ENCODE measurements at places on chromosomes 4 and X.

- no peak for DNase-seq
Observed at GRCh38 chr4:76442807-76443206, 7.8 kb downstream of the SHROOM3 start.

DNA sequence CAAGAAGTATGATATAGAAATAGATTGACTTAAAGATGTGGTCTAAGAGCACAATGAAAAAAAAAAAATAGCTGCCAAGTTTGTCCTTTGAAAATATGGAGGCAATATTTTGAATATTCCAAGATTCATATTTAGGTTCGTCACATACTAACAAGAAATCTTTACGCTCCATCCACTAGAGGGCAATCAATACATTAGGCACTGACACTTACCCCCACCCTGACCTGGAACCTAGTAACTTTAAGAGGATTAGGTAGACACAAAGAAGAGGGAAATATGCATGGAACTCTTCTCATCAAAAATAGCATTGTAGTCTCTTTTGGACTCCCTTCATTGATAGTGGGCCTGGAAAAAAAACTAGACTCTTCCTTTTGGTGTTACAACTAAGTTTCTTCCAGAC, 1108.1 kb downstream of the PCDH19 start:
- DNase-seq: no peak

GRCh38 chrX:15434205-15434604, 50.0 kb upstream of the VEGFD start:
- no peak for DNase-seq

DNA sequence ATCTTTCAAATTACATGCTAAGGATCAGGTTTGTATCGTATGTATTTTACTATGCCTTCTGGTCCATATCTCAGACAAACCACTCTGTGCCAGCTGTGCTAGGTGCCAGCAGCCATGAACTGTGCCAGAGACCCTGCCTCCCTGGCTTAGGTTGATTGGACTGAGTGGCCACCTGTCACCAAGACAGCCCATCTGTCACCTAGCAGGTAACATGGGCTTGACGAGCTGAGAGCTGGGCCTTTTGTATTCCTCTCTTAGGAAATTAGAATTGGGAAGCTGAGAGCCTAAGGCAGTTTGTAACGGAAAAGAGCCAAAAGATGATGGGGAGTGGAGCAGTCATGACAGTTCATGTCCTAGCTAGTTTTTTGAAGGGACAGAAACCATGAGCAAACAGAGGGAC, 42.5 kb downstream of the TMEM164 start:
- DNase-seq: no peak

DNA sequence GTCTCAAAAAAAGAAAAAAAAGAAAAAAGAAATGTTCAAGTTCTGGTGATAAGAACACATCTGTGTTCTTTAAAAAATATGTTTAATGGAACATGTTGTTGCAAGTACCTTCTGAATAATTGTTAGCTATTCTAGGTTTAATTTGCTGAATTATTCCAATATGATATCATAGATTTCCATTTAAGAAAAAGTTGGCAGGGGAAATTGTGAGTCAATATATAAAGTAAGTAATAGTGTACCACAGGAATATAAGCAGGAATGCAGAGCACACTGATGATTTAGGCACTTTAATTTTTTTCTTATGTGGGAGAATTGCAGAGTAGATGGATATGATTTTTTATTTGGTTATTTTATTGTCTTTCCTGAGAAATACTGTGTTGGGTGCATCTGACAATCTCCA, 190.7 kb downstream of the RPA4 start:
- DNase-seq: peak; percentile 13

DNA sequence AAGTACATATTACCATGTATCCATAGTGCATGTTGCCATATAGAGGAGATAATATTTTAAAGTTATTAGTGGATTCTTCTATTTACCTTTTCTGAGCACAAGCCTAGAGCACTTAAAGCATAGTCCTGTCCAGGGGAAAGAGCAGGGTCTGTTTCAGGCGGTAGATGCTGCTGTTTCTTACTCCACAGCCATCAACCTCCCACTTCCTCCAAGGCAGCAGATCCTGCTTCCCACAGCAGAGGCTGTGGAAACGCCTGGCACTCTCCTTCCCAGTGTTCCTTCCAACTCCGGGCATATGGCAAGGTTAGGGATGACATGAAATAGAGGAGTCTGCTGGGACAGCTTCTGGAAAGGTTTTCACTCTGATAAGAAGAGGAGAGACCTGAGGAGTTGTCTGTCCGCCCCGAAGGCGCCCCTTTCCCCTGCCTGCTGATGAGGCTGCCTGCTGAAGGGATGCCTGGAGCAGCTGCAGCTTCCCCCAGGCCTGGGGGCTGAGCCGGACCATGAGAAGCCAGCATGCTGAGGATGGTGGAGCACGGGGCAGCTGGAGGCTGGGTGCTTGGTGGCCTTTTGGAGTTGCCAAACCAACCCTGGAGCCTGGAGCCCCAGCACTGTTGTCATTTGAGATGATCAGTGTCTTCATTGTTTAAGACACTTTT, 43.9 kb upstream of the SLC25A4 start:
- no peak for DNase-seq

- DNase-seq: no peak
Observed at GRCh38 chr4:179467878-179468277, 2025.6 kb upstream of the AGA start.

DNA sequence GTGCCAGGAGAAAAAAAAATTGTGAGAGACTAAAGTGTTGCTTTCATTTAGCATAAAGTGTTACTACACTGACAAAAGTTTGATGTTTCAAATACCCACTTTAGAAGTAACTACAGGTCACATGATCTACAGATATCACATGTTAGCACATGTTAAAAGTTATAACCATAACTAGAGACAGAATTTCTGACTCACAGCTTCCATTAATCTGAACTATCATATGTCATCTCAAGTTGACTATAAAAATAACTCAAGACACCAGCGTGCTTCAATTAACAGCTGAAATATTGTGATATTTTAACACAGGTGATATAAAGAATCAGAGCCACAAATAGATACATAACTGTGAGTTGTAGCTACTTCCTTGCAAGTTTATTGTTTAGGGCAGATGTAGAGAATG, 591.5 kb upstream of the PITX2 start:
- DNase-seq: no peak

GRCh38 chrX:9665113-9665512, 100.5 kb downstream of the GPR143 start:
- DNase-seq: no peak

DNA sequence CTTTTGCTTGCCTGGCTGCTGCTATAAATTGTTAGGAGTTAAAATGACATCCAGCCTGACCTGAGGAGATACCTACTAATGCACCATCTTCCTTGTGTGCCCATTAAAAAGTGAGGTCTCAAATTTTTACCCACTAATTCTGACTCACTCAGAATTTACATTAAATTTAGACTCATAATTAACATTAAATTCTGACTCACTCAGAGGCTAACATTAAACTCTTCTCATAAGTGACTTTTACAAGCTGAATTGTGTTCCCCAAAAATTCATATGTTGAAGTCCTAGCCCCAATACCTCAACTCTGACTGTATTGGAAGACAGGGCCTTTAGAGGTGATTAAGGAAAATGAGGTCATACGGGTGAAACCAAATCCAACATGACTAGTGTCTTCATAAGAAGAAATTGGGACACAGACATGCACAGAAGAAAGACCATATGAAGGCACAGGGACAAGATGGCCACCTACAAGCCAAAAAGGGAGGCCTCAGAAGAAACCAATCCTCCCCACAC, 11.8 kb downstream of the CASP6 start:
- no peak for DNase-seq

DNA sequence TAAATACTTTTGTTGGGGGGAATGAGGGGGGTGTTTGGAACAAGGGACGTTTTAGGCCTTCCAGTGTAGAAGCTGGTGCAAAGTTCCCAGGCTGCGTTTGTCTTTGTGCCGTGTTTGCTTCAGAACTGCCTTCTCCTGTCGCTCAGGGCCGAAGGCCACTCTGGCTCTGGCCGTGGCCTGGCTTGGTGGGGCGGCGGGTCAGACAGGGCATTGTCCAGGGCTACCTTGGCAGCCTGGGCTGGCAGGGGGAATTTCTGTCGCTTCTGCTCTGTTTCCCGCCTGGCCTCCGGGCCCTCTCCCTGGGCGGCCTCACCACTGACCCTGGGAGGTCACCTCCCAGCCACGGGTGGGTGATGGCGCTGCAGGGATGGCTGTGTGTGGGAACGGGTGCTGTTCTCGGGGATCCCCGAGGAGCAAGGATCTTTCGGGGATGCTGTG, 140.0 kb downstream of the COL4A6 start:
- DNase-seq: no peak

DNA sequence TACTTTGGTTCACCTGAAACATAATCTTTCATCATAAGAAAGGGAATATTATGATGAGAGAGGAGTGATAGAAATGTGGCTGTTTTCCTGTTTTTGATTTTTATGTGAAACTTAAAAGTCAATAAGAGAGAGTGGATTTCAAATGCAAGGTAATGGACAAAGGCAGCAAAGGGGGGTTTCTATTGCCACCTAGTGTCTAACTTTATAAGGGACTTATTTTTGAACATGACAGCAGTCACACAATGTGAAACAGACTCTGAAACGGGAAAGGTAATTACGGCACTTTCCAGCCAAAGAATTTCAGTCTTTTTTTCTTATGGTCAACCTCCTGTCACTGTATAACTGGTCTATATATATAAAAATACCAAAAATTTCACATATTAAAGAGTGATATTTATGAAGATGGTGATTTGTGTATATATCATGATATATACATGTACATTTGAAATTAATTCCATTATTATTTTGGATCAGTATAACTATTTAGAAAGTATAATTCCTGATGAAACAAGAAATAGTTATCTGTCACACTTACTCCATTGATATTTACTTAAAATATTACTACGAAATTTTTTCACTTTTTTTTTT, 127.1 kb downstream of the FBXO8 start:
- DNase-seq: no peak

- DNase-seq: no peak
Observed at GRCh38 chr4:139123910-139124309, 53.1 kb downstream of the ELF2 start.

DNA sequence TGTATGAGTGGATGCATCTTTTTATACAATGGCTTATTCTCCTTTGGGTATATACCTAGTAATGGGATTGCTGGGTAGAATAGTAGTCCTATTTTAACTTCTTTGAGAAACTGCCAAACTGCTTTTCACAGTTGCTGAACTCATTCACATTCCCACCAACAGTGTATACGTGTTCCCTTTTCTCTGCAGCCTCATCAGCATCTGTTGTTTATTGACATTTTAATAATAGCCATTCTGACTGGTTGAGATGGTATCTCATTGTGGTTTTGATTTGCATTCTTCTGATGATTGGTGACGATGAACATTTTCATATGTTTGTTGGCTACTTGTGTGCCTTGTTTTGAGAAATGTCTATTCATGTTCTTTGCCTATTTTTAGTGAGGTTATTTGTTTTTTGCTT, 687.0 kb upstream of the EPHA5 start:
- peak; percentile 65 for DNase-seq

- no peak for DNase-seq
Observed at GRCh38 chr4:3663791-3664190, 102.4 kb upstream of the ADRA2C start.

DNA sequence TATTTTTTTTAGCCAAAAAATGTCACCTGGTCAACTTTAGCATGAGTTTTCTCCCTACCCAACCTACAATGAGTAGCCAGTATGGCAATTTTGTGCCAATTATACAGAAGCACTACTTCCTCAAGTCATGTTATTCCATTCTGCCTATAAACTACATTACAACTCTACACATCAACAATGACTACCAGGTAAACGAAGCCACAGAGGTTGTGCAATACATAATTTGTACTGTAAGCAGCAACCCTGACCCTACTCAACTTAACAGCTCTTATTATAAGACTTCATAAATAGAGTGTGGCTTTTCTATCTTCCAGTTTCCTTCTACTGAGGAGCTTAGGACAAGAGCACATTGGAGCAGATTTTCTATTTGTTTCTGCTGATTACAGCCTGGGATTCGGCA, 160.5 kb downstream of the HS3ST1 start:
- no peak for DNase-seq

GRCh38 chrX:134659761-134660160, 1.5 kb upstream of the PLAC1 start:
- no peak for DNase-seq

- DNase-seq: no peak
Observed at GRCh38 chr4:88189881-88190585, 31.6 kb upstream of the ABCG2 start.

GRCh38 chr4:185793716-185794115, 18.3 kb downstream of the SORBS2 start:
- no peak for DNase-seq

DNA sequence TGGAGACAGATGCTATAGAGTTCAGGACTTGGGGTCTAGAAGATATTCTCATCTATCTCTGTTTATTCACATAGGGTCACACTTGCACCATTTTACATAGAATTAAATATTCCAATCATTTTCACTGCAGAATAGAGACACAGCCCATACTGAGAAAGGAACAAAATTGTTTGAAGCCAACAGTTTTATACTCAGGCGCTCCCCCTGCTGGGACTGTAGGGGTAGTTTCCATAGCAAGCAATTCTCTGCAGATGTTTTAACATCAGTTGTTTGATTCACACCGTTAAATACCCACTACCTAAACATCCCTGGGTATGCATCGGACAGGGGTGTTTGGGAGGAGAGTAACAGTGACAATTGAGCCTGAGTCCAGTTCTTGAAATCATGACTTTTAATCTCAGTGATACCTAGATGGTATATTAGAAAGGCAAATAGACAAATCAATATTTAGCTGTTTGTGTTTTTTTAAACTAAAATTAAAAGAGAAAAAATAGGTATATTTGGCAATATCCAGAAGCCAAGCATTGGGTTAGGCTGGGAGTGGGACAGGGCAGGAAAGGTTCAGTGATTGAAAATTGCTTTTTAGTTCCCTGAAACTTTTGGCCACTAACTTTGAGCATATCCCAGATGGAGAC, 33.8 kb downstream of the LONRF3 start:
- no peak for DNase-seq

All from AG09309 (cell line).